ENCODE measurements at places on chromosomes 6 and 20.

- no peak for DNase-seq
These were observed 80.1 kb downstream of the MRPL14 start for GRCh38 chr6:44047179-44047546.

GRCh38 chr20:39048000-39048696, 86.0 kb downstream of the DHX35 start:
- DNase-seq: peak; percentile 73

DNA sequence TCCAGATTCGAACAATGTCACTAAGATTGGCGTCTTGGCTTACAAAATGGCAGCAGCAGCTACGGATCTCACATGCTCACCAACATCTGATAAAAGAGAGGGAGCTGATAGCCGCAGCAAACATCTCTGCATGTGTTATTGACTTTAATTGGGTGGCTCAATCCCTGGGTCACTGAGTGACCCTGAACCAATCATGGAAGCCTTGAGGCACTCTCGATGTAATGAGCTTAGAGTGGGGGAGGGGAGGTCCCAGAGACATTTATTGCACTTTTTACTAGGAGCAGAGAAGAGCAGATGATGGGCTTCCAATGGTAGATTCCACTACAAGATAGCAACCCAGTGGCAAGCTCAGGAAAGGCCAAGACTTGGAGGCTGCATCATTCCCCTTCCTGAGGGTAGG, 238.7 kb downstream of the BMP7 start:
- no peak for DNase-seq

GRCh38 chr6:132144456-132144855, 193.3 kb upstream of the CCN2 start:
- no peak for DNase-seq

GRCh38 chr6:133945158-133945557, 7.9 kb upstream of the TBPL1 start:
- DNase-seq: no peak

- no peak for DNase-seq
These were observed 67.8 kb upstream of the ADGRF4 start for GRCh38 chr6:47630587-47630986.

GRCh38 chr20:24350923-24351368, 118.5 kb upstream of the SYNDIG1 start:
- no peak for DNase-seq

GRCh38 chr6:116665464-116665863, 3.1 kb downstream of the ZUP1 start:
- DNase-seq: no peak

- DNase-seq: no peak
These were observed 77.0 kb downstream of the MMS22L start for GRCh38 chr6:97205966-97206365.

Measured in stimulated activated naive CD8-positive, alpha-beta T cell treated with anti-CD3 and anti-CD28 coated beads, Interleukin-15, amount 100 ng/mL, for 72 hours (primary cell).